ENCODE measurements at places on chromosomes 7 and 10. TPM values are rescaled to one million over a fixed set of nuclear protein-coding genes. Genes with fewer than 3 reads are reported as not detected.

DIP2C gene
- 9.7 TPM for total RNA-seq

FAM20C gene
- 45.2 TPM for total RNA-seq

HMX3 gene
- total RNA-seq, result not detected

ASB4 gene
- 0.13 TPM for total RNA-seq

TUBGCP2 gene
- 39.5 TPM for total RNA-seq

WNT8B gene
- total RNA-seq, result not detected

NEUROG3 gene
- total RNA-seq, result not detected

BMS1 gene
- 21.7 TPM for total RNA-seq

ZNRF2 gene
- total RNA-seq, result 6.3 TPM

PRKG1 gene
- not detected for total RNA-seq

CYP3A7 gene
- 0.06 TPM for total RNA-seq

NPFFR1 gene
- not detected for total RNA-seq

TMEM176B gene
- total RNA-seq, result 0.15 TPM

ERVW-1 gene
- not detected for total RNA-seq

CDHR3 gene
- total RNA-seq, result 5.0 TPM
